Stimulated activated CD4-positive, alpha-beta T cell treated with anti-CD3 and anti-CD28 coated beads, TNF-alpha, amount 100 ng/mL, for 48 hours (primary cell): ENCODE measurements at places on chromosomes 11 and 22.

- no peak for DNase-seq
Measured at GRCh38 chr11:1553808-1554594, 18.1 kb downstream of the DUSP8 start.

GRCh38 chr11:105838668-105839384 lies 183.2 kb downstream of the MSANTD4 start:
- no peak for DNase-seq

DNA sequence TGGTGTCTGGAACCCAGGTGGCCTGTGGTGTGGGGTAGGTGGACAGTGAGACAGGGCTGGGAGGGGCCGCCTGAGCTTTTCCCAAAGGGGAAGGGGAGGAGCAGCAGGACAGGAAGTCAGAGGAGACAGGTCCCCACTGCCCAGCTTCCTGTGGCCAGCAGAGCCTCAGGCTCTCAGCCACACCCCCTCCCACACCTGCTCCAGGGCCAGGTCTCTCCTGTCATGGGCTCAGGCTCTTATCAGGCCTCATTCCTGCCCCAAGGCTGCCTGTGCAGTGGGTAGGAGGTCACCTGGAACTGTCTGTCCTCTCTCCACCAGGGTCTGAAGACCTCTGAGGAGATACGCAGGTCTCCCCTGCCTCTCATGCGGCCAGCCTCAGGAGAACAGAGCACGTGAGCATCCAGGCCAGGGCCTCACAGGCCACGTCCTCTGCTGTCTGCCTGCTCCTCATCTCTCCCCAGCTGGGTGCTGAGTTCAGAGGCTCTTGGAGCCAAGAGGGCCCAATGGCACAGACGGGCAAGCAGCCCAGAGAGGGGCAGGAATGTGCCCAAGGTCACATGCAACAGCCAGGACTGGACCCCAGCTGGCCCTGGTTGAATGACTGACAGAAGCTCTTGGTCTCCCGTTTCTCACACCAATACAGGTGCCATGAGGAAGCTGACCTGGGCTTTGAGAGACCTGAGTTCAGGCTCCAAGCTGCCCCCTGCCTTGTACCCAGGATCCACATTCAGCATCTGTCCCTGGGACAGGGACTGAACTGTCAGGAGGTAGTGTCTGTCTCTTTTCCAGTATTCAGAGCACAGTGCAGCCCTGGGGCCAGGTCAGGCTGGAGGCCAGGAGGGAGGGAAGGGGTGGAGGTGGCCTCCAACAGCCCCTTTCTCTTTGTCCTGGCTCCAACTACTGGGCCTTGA lies 16.7 kb downstream of the STARD10 start:
- no peak for DNase-seq

DNA sequence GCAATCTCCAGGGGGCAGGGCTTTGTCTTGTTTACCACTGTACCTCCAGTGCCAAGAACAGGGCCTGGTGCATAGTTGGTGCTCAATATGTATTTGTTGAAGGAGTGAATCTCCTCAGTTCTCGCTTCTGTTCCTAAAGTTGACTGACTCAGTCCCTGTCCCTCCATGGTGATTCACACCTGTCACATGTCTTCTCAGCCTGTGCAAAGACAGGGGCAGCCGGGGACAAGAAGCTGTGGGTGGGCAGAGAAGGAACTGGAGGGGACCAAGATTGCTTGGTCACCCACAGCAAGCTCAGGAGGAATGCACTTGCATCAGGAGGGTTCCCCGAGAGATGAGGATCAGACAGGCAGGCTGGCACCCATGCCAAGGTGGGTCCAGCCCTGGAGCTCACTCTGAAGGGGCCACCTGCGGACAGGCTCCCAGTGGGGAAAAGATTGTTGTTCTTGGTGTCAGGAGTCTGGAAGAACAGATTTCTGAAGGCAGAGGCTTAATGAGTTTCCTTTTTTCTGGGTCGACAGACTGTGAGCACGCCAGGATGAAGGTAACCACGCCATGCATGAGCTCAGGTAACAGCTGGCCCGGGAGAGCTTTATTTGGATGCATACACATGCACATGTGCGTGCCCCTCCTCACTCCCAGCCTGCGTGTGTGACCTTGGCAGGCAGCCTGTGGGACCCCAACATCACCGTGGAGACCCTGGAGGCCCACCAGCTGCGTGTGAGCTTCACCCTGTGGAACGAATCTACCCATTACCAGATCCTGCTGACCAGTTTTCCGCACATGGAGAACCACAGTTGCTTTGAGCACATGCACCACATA lies 16.9 kb downstream of the IL17RA start:
- DNase-seq, result no peak

DNA sequence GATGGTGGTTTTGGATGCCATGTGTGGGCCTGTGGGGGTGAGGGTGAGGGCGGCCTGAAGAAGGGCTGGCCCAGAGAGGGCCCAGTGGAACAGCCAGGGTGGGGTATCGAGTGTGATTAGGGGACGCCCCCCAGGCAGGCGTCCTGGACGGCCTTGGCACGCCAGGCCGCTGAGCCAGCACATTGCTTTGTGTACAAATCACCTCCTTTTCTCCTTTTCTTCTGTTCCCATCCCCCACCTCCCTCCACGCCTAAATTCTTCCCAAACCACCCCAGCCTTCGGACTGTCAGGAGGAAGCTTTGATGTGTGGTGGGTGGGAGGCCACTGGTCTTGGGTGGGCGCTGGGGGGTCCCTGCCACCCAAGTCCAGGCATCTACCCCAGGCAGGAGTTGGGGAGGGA lies 7.8 kb upstream of the CD248 start:
- no peak for DNase-seq

DNA sequence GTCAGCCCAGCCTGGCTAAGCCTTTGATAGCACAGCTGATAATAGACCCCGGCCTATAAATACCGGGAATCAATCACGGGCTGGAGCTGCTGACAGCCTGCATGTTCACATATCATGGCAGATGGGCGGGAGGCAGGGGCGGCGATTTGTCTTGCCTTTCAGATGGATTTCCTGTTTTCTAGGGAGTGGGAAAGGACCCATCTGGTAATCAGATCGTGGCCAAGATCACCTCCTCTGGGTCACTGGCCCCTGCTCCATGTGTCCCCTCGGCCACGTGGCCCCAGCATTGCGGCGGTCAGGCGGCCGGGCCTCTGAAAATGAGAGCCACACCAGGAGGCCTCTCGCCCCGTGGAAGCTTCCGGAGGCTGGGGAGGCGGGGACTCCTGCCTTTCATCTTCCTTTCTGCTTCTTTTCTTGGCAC lies 36.6 kb downstream of the SMIM38 start:
- no peak for DNase-seq

DNA sequence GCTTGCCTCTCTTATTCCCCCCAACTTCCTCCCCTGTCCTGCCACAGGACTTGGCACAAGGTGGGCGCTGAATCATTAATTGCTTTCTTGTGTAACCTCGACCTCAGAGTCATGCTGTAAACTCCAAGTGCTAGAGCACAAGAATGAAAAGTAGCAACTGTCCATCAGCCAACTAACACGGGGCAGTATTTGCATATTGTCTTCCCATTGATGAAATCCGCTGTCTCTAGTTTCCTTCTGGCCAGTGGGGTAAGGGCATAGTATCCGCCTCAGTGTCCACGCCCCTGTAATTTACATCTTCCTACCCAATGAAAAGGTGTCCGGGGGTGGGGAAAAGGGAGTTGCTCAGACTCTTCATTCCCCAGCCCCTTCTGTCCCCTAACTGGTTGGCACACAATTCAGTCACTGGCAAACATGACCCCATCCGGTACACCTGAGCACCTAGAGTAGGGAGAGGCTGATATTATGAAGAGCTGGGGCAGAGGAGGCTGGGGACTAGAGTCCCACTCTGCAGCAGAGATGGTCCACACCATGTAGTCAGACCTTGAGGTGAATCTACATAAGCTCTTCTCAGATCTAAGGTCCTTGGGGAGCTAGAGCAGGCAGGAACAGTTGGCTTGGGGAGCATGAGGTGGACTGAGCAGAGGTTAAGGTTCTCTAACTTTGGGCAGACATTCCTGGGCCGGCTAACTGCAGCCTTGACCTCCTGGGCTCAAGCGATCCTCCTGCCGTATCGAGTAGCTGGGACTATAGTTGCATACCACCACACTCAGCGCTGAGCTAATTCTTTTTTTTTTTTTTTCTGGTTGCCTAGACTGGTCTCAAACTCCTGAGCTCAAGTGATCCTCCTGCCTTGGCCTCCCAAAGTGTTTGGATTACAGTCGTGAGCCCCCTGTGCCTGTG lies 6.8 kb upstream of the GGA1 start:
- no peak for DNase-seq

GRCh38 chr22:35430897-35431322 lies 31.0 kb downstream of the MCM5 start:
- peak; percentile 43 for DNase-seq

GRCh38 chr11:88105526-88105925 lies 69.7 kb downstream of the RAB38 start:
- no peak for DNase-seq

GRCh38 chr11:118295199-118295598 lies 9.3 kb upstream of the CD3E start:
- no peak for DNase-seq
